Parietal lobe (tissue), 2 donors: ENCODE measurements at places on chromosomes 7 and 10. TPM values are rescaled to one million over a fixed set of nuclear protein-coding genes. Genes with fewer than 3 reads are reported as not detected.

Gene TAS2R3
- total RNA-seq = 24.1 TPM

Gene FOXK1
- 23.8 TPM for total RNA-seq

Gene IDI2
- not detected for total RNA-seq

Gene EPHA1
- not detected for total RNA-seq

Gene DGKI
- 201 TPM for total RNA-seq
